Natural killer cell treated with Interleukin-12 subunit alpha and Interleukin-12 subunit beta and Interleukin-15 and Interleukin-18, amount 100 ng/mL, for 72 hours (primary cell): ENCODE measurements at places on chromosomes 2 and 18. TPM values are rescaled to one million over a fixed set of nuclear protein-coding genes. Genes with fewer than 3 reads are reported as not detected.

DNA sequence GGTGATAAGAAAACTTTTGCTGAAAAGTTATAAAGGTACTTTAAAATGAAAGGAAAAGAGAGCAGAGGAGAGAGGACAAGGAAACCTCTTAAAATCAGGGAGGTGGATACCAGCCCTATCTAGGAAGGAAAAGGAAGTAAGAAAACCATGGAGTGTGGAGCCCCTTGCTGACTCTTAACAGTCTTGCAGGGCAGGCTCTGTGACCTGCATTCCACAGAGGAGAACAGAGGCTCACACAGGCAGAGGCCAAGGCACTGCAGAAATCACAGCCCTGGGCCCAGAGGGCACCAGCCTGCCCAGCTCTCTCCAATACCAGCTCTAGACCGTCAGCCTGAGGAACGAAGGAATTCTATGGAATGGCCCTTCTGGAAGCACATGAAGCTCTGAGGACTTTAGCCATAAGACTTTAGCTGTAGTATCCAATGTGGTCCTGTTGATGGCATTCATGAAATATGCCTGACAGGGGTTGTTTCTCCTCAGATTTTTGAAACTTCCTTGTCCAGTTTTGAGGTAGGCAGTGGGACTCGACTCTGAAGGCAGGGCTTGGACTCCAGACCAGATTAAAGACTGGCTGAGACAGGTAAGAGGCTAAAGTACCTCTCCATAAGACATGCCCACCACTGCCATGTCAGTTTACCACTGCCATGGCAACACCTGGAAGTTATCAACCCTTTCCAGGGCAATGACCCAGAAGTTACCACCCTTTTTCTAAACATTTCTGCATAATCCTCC lies 216.3 kb downstream of the ANAPC1 start:
- H3K27ac ChIP-seq: no peak overlapping the region
- H3K36me3 ChIP-seq: no peaks in the 10 kb centered on the region
- DNase-seq: no peak
- no peak overlapping the region for H3K4me3 ChIP-seq
- H3K4me1 ChIP-seq: peaks cover 7% of the 10 kb centered on the region

DNA sequence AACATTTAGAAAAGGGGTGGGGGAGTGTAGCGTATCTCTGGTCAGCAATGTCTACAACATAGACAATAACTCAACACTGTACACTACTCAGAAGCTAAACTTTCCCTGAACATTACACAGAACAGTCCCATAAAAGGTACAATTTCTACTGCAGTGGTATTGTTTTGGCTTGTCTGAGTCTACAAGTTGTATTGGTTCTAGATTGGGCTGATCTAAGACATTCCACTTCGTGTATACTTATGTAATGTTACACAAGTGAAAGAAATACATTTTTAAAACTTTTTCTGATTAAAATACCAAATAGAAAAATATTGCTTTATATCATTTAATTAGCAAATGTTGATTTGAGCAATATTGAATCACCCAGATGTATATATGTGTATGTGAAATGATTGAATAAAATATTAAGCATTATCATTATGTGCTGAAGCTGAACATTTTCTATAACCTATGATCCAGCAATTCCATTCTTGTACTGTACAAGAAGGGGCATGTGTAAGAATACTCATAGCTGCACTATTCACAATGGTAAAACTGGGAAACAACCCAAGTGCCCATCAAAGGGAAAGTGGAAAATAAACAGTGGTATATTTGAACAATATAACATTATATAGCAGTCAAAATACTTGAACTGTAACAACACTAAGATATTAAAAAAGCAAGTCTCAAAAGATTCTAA lies 52.4 kb downstream of the VSNL1 start:
- H3K27ac ChIP-seq: no peak overlapping the region
- no peak overlapping the region for H3K4me3 ChIP-seq
- no peak for DNase-seq
- H3K27me3 ChIP-seq: peaks cover 21% of the 10 kb centered on the region
- no peaks in the 10 kb centered on the region for H3K4me1 ChIP-seq

- H3K27ac ChIP-seq: no peak overlapping the region
- no peak overlapping the region for H3K4me3 ChIP-seq
- peaks cover under 1% of the 10 kb centered on the region for H3K4me1 ChIP-seq
- no peak for DNase-seq
These were observed 105.4 kb downstream of the ATL2 start for GRCh38 chr2:38271697-38272096.

DNA sequence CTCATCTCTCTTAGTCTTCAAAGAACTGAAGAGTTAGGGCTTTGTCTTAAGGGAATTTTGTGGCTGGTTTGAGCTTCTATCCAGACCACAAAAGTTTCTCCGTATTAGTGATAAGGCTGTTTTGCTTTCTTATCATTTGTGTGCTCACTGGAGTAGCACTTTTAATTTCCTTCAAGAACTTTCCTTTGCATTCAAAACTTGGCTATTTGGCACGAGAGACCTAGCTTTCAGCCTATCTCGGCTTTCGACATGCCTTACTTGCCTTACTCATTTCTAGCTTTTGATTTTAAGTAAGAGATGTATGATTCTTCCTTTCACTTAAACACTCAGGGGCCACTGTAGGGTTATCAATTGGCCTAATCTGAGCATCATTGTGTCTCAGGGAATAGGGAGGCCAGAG lies 29.9 kb downstream of the HDHD2 start:
- peaks cover 14% of the 10 kb centered on the region for H3K4me1 ChIP-seq
- peak overlapping the region; percentile 2 for H3K27ac ChIP-seq
- peak overlapping the region; percentile 9 for H3K4me3 ChIP-seq
- peaks cover 20% of the 10 kb centered on the region for H3K36me3 ChIP-seq
- DNase-seq: no peak

DNA sequence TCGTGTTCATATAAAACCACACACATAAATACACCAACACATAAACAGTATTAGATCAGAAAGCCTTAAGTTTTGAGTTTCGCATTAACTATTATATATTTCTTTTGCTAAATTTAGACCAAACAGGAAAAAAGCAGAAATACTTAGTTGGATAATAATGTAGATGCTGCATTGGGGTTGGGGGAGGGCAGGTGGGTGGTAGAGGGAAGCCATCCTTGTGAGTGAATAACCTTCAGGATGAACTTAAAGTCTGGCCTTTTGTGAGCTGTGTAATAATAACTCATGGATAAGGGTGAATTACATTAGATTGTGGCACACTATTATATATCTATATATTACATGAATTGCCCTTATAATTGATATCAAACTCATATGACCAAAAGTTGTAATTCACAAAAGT lies 174.7 kb downstream of the WDR7 start:
- no peak for DNase-seq
- peaks cover 23% of the 10 kb centered on the region for H3K4me1 ChIP-seq
- peaks cover 8% of the 10 kb centered on the region for H3K36me3 ChIP-seq
- H3K4me3 ChIP-seq: no peak overlapping the region
- no peak overlapping the region for H3K27ac ChIP-seq

DNA sequence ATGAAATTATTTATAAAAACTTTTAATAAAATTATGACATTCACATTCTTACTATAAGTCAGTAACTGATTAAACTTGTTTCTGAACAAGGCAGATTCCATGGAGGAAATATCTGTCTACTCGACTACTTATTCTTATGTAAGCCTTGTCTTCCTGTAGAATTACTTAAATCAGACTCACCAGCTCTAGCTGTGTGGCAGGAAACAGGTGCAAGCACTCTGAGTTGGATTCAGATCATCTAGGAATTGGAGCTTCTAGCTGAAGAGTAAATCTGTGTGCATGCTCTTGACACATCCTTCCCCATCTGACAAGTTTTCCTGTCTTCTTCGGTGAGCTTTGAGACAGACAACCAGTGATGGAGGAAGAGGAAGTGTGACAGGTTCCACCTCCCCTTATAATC lies 284.7 kb downstream of the TRIB2 start:
- DNase-seq: no peak
- H3K4me3 ChIP-seq: no peak overlapping the region

GRCh38 chr2:147442816-147443215 lies 402.0 kb upstream of the ACVR2A start:
- H3K4me3 ChIP-seq: no peak overlapping the region
- no peak for DNase-seq
- no peak overlapping the region for H3K27ac ChIP-seq
- H3K4me1 ChIP-seq: no peaks in the 10 kb centered on the region

DNA sequence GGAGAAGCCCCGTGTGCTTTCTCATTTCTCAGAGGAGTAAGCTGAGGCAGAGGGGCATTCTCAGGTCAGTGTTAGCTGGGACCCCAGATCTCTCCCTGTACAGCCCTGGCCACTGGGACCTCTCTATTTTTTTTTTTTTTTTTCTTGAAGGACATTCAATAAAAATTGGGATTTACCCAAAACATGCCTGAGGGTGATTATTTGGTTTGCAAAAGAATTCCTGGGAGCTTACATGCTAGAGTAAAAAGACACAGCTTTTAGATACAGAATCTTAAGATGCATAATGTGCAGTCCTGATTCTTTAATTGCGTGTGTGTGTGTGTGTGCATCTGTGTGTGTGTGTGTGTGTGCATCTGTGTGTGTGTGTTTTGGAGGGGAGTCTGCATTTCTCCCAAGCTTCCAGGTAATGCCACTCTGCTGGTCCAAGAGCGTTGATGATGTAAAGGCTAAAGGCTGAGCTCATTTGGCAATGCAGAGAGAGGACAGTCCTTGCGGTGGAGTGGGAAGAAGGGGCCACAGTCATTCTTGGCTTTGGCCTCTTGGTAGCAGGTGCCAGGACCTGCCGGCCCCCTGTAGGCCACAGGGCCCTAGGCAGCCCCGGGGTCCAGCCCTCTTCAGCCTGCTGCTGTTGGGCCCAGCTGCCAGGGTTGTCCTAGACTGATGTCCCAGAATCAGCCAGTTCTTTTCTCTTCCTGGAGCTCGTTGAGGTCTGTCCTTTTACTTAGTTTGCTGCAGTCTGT lies 74.1 kb upstream of the MCFD2 start:
- peaks cover 26% of the 10 kb centered on the region for H3K4me1 ChIP-seq
- H3K27me3 ChIP-seq: no peaks in the 10 kb centered on the region
- H3K27ac ChIP-seq: peak overlapping the region; percentile 75
- H3K36me3 ChIP-seq: peaks cover 4% of the 10 kb centered on the region

DNA sequence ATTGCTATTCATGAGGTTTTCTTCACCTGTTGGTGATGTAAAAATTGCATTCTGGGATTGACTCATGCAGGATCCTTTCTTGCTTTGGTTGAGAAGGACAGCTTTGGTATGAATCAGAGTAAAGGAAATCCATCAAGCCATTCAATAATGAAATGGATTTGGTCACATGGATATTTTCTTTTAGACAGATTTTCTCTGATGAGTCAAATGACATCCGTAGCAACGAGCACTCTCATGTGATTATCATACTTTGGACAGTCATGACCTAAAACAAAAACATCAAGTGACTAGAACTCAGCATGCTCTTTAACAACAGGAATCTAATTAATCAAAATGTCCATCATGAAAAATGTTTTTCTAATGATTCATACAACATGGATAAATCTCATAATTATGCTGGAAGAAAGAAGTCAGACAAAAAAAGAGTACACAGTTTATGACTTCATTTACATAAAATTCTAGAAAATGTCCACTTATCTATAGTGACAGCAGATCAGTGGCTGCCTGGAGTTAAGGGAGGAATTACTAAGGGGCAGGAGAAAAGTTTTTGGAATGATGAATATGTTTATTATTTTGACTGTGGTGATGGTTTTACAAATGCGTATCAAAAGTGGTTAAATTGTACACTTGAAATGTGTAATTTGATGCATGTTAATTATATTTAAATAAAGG lies 30.7 kb downstream of the TRAK2 start:
- no peaks in the 10 kb centered on the region for H3K36me3 ChIP-seq
- no peak overlapping the region for H3K4me3 ChIP-seq
- H3K4me1 ChIP-seq: peaks cover 22% of the 10 kb centered on the region

GRCh38 chr2:102620332-102620731 lies 979 bp downstream of the SLC9A2 start:
- no peak overlapping the region for H3K27ac ChIP-seq
- peaks cover 14% of the 10 kb centered on the region for H3K4me1 ChIP-seq
- H3K27me3 ChIP-seq: peaks cover 50% of the 10 kb centered on the region
- peak overlapping the region; percentile 65 for H3K4me3 ChIP-seq
- DNase-seq: no peak

DNA sequence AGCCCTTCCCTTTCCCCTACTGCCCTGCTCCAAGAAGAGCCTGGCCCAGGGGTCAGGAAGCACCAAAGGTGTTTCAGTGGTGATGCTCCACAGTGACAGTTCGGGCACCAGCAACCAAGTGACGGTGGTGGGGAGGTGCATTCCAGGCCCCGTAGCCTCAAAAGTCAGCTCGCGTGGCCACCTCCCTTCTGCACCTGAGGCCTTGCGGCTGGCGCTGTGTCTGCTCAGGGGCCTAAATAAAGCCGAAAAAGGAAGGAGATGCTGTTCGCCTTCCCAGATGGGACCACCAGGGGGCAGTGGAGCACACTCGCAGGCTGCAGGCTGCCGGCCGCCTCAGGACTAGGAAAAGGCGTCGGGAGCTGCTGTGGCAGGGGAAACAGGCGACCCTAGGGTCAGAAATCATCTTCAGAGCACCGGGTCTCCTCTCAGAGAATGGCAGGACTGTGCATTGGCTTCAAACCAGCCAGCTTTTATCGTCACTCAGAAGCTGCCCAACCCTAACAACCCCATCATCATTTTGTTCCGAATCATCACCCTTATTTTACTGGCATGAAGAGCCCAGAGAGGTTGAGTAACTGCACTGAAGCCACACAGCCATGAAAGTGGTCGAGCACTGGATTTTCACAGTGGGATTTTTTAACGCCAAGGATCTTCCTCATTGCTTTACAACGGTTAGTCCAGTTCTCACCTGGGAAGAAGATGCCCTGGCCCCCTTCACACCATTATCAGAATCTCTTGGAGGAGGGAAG lies 213.0 kb upstream of the CELF4 start:
- no peak overlapping the region for H3K27ac ChIP-seq
- H3K36me3 ChIP-seq: no peaks in the 10 kb centered on the region
- H3K4me3 ChIP-seq: no peak overlapping the region
- H3K4me1 ChIP-seq: no peaks in the 10 kb centered on the region
- H3K27me3 ChIP-seq: no peaks in the 10 kb centered on the region

The KIAA2012 gene
- not detected for total RNA-seq

The STARD6 gene
- not detected for total RNA-seq

The RNF152 gene
- total RNA-seq: 0.73 TPM

The COX5B gene
- total RNA-seq: 174 TPM

The CACNB4 gene
- total RNA-seq: 0.40 TPM

The ERFE gene
- total RNA-seq: 0.20 TPM

The NEMP2 gene
- 8.3 TPM for total RNA-seq

The UGT1A8 gene
- not detected for total RNA-seq

The CFC1 gene
- not detected for total RNA-seq

The DCDC2C gene
- not detected for total RNA-seq

The CD207 gene
- total RNA-seq: 1.8 TPM

The CHRNG gene
- total RNA-seq: not detected
